ENCODE measurements at places on chromosomes 1 and 21.
A peak's percentile ranks its signal among the peaks of the same experiment; 100 is the strongest.

DNA sequence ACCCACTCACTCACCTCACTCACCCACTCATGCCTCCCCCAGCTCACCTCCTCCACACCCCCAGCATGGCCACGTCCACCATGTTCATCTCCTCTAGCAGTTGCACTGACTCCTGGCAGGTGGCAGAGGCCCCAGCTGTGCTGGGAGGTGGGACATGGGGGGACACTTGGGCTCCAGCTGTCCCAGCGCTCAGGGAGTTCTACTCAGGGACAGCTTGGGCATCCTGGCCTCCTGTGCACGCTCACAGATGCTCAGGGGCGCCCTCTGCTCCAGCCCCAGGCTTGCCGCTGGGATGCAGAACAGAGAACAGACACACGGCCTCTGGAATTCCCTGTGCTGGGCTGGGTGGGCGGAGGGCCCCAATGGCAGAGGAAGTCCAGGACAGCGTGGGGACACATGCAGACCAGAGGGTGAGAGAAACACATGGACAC is 5.2 kb downstream of the KRTAP10-8 start:
- H3K4me1 ChIP-seq = peaks cover 31% of the 10 kb centered on the region
- H3K27me3 ChIP-seq = no peaks in the 10 kb centered on the region
- no peak overlapping the region for H3K27ac ChIP-seq
- H3K36me3 ChIP-seq = peaks cover 28% of the 10 kb centered on the region

- no peak overlapping the region for H3K27ac ChIP-seq
- no peaks in the 10 kb centered on the region for H3K36me3 ChIP-seq
- no peaks in the 10 kb centered on the region for H3K4me1 ChIP-seq
- DNase-seq = no peak
- peaks cover 3% of the 10 kb centered on the region for H3K27me3 ChIP-seq
Measured at GRCh38 chr1:203197625-203198024, 11.1 kb upstream of the CHI3L1 start.

DNA sequence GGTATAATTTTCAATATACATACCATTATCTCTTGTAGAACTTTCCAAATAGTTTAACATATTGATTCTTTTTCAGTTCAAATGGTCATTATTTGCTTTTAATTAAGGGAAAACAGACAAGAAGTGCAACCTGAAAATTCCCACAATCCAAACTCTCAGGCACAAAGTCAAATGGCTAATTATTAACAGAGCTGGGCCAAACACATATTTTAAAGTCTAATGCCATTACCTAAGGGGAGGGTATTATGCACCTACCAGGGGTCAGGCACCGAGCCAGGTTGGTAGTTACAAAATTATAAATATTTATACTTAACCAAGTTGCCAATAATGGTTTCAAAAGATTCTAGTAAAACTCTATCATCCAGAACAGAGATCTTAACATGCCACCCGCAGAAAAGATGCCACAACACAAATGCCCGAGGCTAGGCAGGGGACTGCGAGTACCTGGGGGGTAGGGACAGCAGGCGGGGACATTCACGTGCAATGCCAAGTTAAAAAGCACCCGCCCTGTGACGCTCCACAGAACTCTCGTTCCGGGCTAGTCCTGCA is 15.0 kb downstream of the LBR start:
- H3K27ac ChIP-seq = no peak overlapping the region
- no peak for DNase-seq
- H3K4me1 ChIP-seq = peaks cover 30% of the 10 kb centered on the region
- no peaks in the 10 kb centered on the region for H3K27me3 ChIP-seq
- H3K36me3 ChIP-seq = peaks cover 44% of the 10 kb centered on the region
- H3K4me3 ChIP-seq = no peak overlapping the region

DNA sequence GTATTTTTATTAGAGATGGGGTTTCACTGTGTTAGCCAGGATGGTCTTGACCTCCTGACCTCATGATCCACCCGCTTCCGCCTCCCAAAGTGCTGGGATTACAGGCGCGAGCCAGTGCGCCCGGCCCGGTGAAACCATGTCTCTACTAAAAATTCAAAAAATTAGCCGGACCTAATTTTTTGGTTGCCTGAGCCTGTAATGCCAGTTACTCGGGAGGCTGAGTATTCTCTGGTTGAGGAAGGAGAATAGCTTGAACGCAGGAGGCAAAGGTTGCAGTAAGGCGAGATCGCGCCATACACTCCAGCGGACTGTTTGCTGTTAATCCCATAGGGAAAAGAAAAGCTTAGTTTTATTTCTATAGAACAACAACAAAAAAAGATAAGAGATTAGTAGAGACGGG is 29.9 kb upstream of the HJV start:
- H3K4me3 ChIP-seq = peak overlapping the region; percentile 68
- peaks cover 14% of the 10 kb centered on the region for H3K4me1 ChIP-seq
- H3K36me3 ChIP-seq = no peaks in the 10 kb centered on the region
- no peaks in the 10 kb centered on the region for H3K27me3 ChIP-seq
- no peak for DNase-seq

- H3K27ac ChIP-seq = 0 out of 2 replicates have a peak overlapping the region, but pooled peaks have one; percentile 1
- no peaks in the 10 kb centered on the region for H3K27me3 ChIP-seq
- DNase-seq = no peak
- no peak overlapping the region for H3K4me3 ChIP-seq
- peaks cover 49% of the 10 kb centered on the region for H3K4me1 ChIP-seq
Measured at GRCh38 chr1:8481650-8482380, 163.9 kb downstream of the SLC45A1 start.

DNA sequence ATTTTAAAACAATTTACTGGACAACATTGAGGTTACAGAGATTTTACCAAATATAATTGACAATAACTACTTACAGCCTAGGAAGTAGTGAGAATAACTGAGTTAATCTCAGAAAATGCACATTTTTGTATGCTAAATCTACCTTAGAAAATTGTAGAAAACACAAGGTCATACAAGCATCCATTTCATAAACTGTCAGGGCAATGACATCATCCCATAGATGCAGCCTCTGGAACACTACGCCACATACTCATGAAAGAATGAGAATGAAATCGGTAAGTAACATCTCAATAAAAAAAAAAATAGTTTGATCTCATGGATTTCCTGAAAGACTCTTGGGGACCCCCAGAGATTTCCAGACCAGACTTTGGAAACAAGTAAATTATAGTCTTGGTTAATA is 28.9 kb upstream of the BARHL2 start:
- no peaks in the 10 kb centered on the region for H3K36me3 ChIP-seq
- no peaks in the 10 kb centered on the region for H3K27me3 ChIP-seq
- no peak for DNase-seq

- peaks cover 13% of the 10 kb centered on the region for H3K4me1 ChIP-seq
- peaks cover 3% of the 10 kb centered on the region for H3K27me3 ChIP-seq
- H3K27ac ChIP-seq = no peak overlapping the region
Measured at GRCh38 chr1:17233675-17234320, 15.1 kb upstream of the PADI3 start.

GRCh38 chr1:18534810-18535205 is 54.1 kb downstream of the KLHDC7A start:
- H3K4me3 ChIP-seq = no peak overlapping the region
- no peaks in the 10 kb centered on the region for H3K36me3 ChIP-seq
- peaks cover 73% of the 10 kb centered on the region for H3K27me3 ChIP-seq
- H3K27ac ChIP-seq = no peak overlapping the region
- no peak for DNase-seq

GRCh38 chr1:243818978-243819377 is 31.1 kb downstream of the AKT3 start:
- no peak overlapping the region for H3K4me3 ChIP-seq
- peaks cover 43% of the 10 kb centered on the region for H3K36me3 ChIP-seq
- H3K27me3 ChIP-seq = no peaks in the 10 kb centered on the region
- no peak for DNase-seq
- no peaks in the 10 kb centered on the region for H3K4me1 ChIP-seq

- peaks cover 23% of the 10 kb centered on the region for H3K4me1 ChIP-seq
- H3K27me3 ChIP-seq = no peaks in the 10 kb centered on the region
- no peak for DNase-seq
- H3K4me3 ChIP-seq = no peak overlapping the region
Measured at GRCh38 chr1:219566951-219567947, 45.7 kb downstream of the ZC3H11B start.

GRCh38 chr21:14879458-14879857 is 185.3 kb downstream of the NRIP1 start:
- H3K27me3 ChIP-seq = no peaks in the 10 kb centered on the region
- H3K36me3 ChIP-seq = no peaks in the 10 kb centered on the region
- H3K27ac ChIP-seq = no peak overlapping the region
- no peak for DNase-seq
- peaks cover 9% of the 10 kb centered on the region for H3K4me1 ChIP-seq
- H3K4me3 ChIP-seq = no peak overlapping the region

GRCh38 chr1:105462308-105462707 is 1594.2 kb upstream of the PRMT6 start:
- no peak for DNase-seq
- no peaks in the 10 kb centered on the region for H3K27me3 ChIP-seq
- no peak overlapping the region for H3K27ac ChIP-seq
- H3K4me1 ChIP-seq = peaks cover 4% of the 10 kb centered on the region
- no peak overlapping the region for H3K4me3 ChIP-seq
- no peaks in the 10 kb centered on the region for H3K36me3 ChIP-seq

GRCh38 chr1:94858276-94858675 is 38.1 kb downstream of the SLC44A3 start:
- no peaks in the 10 kb centered on the region for H3K36me3 ChIP-seq
- no peak overlapping the region for H3K27ac ChIP-seq
- H3K4me3 ChIP-seq = no peak overlapping the region
- peaks cover 18% of the 10 kb centered on the region for H3K4me1 ChIP-seq
- no peaks in the 10 kb centered on the region for H3K27me3 ChIP-seq

GRCh38 chr1:7721940-7722669 is 49.0 kb upstream of the VAMP3 start:
- no peaks in the 10 kb centered on the region for H3K36me3 ChIP-seq
- peaks cover 4% of the 10 kb centered on the region for H3K4me1 ChIP-seq
- DNase-seq = no peak
- H3K4me3 ChIP-seq = no peak overlapping the region

- no peak for DNase-seq
- H3K4me3 ChIP-seq = no peak overlapping the region
- H3K4me1 ChIP-seq = peaks cover 6% of the 10 kb centered on the region
- H3K27me3 ChIP-seq = no peaks in the 10 kb centered on the region
Measured at GRCh38 chr1:82646888-82647287, 846.2 kb downstream of the ADGRL2 start.

DNA sequence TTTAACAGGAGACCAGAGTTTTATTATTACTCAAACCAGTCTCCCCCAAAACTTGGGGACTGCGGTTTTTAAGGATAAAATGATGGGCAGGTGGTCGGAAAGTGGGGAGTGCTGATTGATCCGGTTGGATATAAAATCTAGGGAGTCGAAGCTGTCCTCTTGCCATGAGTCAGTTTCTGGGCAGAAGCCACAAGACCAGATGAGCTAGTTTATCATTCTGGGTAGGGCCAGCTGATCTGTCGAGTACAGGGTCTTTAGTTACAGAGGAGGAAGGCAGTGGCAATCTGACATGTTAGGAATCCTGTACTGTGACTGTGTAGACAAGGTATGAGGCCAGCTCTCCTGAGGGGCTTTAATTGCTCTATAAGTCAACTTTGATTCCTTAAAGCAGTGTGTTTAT is 22.9 kb upstream of the FOXE3 start:
- H3K27ac ChIP-seq = no peak overlapping the region
- no peaks in the 10 kb centered on the region for H3K36me3 ChIP-seq
- H3K4me1 ChIP-seq = no peaks in the 10 kb centered on the region

DNA sequence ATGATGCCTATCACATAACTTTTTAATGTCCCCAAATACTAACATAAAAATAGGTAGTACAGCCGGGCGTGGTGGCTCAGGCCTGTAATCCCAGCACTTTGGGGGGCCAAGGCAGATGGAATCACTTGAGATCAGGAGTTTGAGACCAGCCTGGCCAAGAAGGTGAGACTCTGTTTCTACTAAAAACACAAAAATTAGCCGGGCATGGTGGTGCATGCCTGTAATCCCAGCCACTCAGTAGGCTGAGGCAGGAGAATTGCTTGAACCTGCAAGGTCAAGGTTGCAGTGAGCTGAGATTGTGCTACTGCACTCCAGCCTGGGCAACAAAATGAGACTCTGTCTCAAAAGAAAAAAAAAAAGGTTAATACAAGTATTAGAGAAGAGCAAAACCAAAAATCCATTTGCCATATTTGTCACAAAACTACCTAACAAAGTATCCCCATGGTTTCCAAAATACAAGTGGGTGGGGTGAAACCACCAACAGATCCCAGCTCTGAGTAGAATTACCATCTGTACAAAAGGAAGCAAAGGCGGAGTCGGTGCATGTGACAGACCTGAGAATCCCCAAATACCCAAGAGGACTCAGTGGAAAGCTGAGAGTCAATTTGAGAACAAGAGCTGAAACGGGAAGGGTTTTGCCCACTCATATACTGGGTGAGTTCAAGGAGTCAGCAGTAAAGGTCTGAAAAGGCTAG is 113.2 kb downstream of the TOMM20 start:
- H3K27ac ChIP-seq = no peak overlapping the region
- peaks cover 15% of the 10 kb centered on the region for H3K4me1 ChIP-seq
- DNase-seq = no peak
- H3K27me3 ChIP-seq = no peaks in the 10 kb centered on the region

- no peak overlapping the region for H3K4me3 ChIP-seq
- H3K27me3 ChIP-seq = no peaks in the 10 kb centered on the region
- H3K27ac ChIP-seq = peak overlapping the region; percentile 47
- H3K36me3 ChIP-seq = peaks cover 26% of the 10 kb centered on the region
- H3K4me1 ChIP-seq = no peaks in the 10 kb centered on the region
Measured at GRCh38 chr1:32623775-32624174, 26.6 kb downstream of the ZBTB8OS start.

DNA sequence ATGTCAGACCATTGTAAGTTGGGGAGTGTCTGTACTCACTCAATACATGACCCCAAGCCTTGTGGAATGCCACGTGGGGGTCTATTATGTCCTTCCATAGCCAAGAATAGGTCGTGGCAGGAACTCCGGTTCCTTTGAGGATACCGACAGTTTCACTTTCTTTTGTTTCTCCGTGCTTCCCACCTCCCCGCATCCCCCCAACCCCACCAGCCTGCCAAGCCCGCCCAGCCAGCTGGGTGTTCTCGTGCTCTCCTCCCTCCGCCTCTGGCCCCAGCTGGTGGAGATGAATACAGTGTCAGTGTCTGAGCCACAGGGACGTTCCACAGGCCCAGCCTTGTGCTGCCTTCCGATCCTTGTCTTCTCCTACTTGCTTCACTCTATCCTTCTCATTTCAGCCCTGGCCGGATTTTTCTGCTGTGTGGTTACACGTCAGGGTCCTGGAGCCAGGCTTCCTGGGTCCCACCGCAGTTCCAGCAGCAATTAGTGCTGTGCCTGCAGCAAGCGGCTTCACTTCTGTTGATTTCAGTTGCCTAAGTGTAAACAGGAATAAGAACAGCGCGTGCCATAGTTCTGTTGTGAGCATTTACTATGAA is 4.1 kb upstream of the AGTRAP start:
- H3K36me3 ChIP-seq = no peaks in the 10 kb centered on the region
- DNase-seq = peak; percentile 67
- H3K27ac ChIP-seq = peak overlapping the region; percentile 55
- H3K4me3 ChIP-seq = peak overlapping the region; percentile 41
- H3K27me3 ChIP-seq = no peaks in the 10 kb centered on the region

Measured in WTC11 (cell line).